ENCODE measurements at places on chromosomes 13 and 19.

- no peak for DNase-seq
These were observed 107.7 kb upstream of the SPATA13 start for GRCh38 chr13:24052547-24053518.

DNA sequence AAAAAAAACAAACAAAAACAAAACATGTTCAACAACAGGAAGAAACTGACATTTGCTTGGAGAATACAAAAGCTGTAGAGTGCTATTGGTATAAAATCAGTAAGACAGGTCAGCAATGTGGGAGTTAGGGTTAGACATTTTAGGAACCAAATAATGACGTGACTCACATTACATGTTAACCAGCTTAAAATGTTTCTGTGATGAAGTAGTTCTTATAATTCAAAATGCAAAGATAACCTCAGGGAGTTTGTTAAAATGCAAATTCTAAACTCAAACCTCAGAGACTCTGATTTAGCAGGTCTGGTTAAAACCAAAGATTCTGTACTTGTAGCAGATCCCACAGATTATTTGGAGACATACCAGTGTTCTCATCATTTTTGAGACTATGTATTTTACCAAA is 549.4 kb upstream of the SLITRK1 start:
- DNase-seq = no peak

DNA sequence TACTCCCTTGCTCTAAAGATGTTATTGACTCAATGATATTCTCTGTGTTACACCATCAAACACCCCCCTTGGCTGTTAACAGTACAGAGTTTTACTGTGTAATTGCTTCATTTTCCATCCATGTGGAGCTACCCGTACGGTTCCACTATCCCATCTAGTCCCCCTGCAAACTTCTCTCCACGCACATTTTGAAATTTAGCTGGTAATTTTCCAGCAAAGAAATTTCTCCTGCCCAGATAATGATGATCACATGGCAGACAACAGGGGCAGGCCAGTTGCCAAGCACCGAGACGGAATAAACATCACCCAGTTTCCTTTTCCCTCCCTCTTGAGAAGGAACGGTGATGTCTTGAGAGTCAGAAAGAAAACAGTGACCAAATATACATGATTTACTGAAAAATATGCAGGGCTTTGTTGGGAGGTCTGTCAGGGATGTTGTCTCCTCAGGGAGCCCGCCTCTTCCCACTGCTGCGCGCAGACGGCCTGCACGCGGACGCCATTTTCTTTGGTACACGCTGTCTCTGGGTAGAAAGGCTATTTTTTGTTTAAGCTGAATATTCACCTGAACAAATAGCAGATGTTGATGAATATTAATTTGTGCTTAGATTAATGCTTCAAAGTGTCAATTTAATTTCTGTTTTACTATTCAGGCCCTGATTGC is 109.9 kb downstream of the OLFM4 start:
- no peak for DNase-seq

- no peak for DNase-seq
These were observed 22.5 kb downstream of the LGALS16 start for GRCh38 chr19:39677961-39678889.

GRCh38 chr13:110521946-110522345 is 39.6 kb downstream of the RAB20 start:
- no peak for DNase-seq

DNA sequence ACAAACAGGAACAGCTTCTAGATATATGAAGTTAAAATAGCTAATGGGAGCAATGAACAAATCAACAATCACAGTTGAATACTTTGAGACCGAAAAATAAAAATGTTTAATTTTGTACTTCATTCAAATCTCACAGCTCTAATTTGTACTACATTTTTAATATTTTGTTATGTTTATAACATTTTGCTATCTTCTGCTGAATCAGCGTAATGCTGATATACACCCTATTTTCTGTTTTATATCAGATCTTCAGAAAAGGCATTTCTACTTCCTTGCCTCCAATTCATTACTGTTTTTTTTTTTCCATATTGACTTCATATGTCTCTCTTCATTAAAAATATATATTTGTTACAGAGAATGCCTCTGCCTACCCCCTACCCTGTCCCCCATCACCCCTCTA is 27.9 kb upstream of the GPR183 start:
- DNase-seq = no peak

DNA sequence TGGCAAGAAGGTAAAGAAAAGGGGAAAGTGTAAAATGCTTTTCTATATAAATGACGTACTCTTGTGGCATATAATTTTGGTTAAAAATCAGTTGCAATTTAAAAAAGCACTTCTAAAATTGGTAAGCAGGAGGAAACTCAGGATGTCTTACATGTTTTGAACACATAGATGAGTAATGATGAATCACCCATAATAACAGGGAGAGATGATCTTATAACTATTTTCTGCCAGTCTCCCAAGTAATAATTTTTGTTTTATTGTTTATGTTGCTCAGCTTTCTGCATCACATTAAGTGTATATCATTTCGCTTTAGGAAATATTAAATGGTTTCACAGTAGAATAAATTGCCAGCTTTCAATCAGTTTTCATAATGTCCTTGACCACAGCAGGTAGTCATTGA is 1430.7 kb upstream of the PCDH20 start:
- DNase-seq = no peak

Data from stimulated activated CD4-positive, alpha-beta T cell treated with anti-CD3 and anti-CD28 coated beads, TNF-alpha, amount 100 ng/mL, for 48 hours (primary cell).